ENCODE measurements at places on chromosomes 7 and 10.

GRCh38 chr10:12308736-12309375 is 40.5 kb upstream of the CAMK1D start:
- DNase-seq, result no peak

DNA sequence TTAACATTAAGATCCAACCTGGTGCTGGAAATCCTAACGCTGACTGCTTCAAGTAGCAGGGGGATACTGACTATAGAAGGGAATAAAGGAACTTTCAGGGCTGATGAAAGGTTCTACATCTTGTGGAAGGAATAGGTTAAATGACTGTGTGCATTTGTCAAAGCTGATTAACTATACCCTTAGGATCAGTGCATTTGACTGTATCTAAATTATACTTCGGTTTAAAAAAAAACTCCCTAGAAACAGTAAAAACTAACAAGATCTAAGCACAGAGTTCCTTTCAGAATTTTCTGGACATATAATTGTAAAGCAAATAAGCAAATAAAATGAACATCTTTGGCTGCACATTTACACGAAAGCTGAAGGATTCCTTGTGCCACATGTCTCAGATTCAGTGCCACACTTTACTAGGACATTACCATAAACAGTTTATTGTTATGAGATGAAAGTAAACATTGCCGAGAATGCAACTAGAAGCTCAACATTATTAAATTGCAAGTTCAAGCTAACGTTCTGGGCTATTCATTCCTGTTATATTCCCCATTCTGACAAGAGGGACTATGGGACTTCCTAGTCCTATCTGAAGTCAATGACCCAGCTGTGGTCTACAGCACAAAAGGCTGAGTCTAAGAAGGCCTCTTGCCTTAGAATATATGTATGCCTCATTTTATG is 20.7 kb downstream of the ANK3 start:
- DNase-seq, result no peak

DNA sequence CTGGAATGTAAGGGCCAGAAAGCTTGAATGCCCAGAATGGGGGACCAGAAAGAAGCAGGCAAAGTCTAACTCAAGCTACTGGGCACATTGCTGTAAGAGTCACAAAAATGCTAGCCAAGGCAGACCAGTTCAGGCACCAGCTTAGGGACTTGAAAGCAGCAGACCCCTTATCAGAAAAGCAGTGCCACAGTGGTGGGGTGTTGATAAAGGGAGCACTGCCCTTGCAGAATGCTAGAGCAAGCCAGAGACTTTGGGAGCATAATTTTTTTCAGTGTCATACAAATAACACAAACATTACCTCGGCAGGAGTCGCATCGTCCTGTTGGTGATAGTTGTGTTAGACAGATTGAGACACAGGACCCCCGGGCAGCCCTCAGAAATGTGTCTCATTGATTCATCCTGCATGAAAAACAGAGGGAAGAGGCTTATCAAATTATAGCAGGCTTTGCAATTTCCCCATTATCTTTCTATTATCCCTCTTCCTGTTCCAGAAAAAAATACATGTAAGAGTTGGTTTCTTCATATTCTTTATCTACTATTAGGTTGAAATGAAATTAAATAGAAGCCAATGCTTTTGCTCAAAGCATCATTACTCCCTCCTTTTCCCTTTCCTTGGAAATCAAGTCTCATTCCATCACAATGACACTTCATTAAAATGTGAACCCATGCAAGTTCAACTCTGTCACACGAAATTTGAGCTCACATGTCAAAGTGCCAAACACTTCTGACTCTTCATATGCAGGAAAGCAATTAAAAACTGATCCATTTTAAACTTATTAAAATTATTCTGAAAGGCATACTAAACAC is 13.4 kb downstream of the LRRC17 start:
- DNase-seq, result no peak

DNA sequence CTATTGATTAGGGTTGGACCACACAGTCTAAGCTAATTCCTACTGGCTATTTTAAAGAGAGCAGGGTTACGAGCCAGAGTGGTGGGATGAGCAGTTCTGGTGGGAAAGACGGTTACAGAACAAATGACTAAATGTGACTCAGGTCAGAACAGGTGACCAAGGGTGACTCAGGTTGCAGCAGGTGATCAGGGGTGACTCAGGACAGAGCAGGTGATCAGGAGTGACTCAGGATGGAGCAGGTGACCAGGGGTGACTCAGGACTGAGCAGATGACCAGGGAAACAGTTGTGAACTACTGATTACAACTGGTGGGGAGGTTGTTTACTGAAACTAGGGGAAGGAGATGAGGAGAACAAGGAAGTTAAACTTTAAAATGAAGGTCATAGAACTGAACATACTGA is 366.3 kb downstream of the ABCA13 start:
- no peak for DNase-seq

DNA sequence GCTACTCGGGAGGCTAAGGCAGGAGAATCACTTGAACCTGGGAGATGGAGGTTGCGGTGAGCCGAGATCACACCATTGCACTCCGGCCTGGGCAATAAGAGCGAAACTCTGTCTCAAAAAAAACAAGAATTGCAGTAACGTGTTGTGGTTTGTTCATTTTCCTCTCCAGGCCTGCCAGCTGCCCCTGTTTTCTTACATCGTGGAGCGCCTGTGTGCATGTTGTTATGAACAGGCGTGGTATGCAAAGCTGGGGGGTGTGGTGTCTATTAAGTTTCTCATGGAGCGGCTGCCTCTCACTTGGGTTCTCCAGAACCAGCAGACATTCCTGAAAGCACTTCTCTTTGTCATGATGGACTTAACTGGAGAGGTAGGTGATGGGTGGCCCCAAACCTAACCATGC is 52.1 kb downstream of the TRRAP start:
- no peak for DNase-seq

DNA sequence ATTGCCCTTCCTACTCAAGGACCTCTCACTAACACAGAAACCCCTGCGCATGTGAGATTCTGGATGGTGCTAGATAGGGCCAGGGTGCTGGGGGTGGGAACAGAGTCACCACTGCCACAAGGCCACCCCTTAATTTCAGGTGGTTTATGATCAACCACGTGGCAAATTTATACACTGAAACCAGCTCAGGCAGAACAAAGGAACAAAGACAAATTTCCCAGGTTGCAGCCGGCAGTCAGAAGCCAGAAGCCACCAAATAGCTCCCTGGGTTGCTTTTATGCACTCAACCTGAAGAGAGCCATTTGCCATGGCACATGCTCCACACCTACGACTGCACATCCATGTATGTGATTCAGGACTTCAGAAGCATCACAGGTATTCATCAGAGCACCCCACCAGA is 2.5 kb downstream of the VOPP1 start:
- DNase-seq, result no peak

- no peak for DNase-seq
These were observed 29.3 kb downstream of the RBM48 start for GRCh38 chr7:92557808-92558362.

DNA sequence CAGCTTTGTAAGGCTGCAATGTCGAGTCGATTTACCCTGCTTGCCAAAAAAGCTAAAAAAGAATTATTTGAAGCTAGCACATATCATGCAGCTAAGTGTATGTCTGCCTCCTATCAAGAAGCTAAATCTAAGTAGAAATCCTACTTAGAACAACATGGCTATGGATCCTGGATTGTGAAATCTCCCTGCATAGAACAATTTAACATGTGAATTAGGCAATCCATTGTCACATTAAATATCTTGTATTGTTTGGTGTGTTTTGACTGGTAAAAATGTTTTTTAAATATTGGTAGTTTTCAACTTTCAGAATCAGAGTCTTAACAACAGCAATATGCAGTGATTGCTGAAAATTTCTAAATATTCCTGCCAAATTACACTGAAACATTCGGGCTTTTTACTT is 73.3 kb downstream of the SKIDA1 start:
- no peak for DNase-seq

DNA sequence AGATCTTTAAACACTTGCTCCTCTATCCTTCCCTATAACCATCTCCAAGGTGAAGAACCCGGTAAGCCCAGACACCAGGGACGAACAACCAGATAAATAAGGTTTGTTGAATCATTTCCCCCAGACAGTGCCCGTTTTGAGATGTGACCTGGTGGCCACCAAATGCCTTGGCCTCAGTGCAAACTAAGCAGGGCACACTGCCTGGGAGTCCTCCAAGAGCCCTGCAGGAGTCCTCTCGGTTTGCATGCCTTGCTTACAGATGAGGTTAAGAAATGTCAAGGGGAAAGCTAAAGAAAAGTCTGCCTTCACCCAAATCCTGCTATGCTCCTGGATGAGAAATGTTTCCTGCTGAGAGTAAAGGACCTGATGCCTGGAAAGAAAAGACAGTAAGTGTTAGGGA is 31.6 kb downstream of the SLIT1 start:
- DNase-seq, result no peak

GRCh38 chr10:5890452-5890915 is 441 bp downstream of the FBH1 start:
- peak; percentile 63 for DNase-seq

GRCh38 chr7:69880840-69881239 is 282.6 kb downstream of the AUTS2 start:
- DNase-seq, result no peak

DNA sequence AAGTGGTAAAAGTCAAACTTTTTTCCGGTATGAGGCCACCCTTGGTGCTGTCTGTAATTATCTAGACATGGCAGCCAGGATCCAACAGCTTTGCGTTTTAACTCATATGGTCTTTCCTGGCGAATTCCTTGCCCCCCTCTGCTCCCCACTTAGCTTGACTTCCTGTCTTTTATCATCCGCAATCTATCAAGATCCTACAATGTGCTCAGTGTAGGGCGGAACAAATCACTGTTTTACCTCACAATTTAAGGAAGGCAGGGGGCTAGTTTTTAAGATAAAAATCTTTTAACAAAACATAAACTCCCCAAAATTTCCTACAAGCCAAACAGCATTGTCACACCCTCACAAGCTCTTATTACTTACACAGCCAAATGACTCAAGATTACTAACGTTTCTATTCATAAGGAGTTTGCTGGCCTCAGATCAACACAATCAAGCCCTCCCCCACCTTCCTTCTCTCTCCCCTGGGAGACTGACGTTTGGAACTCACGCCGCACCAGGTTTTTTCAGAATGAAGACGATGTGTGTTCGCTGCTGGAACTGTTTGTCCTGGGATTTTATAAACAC is 1.3 kb upstream of the CDK14 start:
- no peak for DNase-seq

- no peak for DNase-seq
These were observed 74.1 kb downstream of the CRPPA start for GRCh38 chr7:16347066-16347826.

DNA sequence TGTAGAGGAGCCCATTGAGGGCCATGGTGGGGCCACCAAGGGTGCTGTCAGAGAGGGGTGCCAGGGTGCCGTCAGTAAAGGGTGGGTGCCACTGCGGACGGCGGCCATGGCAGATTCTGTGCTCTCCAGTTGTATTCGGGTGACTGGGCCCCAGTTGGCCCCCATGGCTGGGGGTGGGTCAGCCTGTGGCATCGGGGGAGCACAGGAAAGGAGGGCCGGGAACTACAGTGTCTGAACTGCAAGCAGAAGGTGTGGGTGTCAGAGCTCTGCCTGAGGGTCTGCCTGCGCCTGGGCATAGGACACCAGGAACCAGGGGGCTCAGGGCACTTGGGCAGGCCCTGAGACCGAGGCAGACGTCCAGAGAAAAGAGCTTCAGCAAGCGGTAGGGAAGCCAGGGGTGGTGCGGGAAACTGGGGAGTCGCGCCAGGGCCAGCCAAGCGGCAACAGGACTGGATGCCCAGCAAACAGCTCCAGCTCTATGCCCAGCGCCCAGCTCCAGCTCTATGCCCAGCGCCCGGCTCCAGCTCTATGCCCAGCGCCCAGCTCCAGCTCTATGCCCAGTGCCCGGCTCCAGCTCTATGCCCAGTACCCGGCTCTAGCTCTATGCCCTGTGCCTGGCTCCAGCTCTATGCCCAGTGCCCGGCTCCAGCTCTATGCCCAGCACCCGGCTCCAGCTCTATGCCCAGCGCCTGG is 502.3 kb upstream of the FOXK1 start:
- DNase-seq, result peak; percentile 40

- no peak for DNase-seq
These were observed 34.8 kb downstream of the JMJD1C start for GRCh38 chr10:63430999-63431356.

GRCh38 chr10:118546479-118546878 is 49.0 kb downstream of the PRLHR start:
- no peak for DNase-seq

- no peak for DNase-seq
These were observed 133.6 kb downstream of the ATXN7L1 start for GRCh38 chr7:105742787-105743186.

GRCh38 chr7:36346260-36346831 is 43.3 kb upstream of the ANLN start:
- no peak for DNase-seq

GRCh38 chr7:92025260-92025659 is 84.6 kb downstream of the AKAP9 start:
- no peak for DNase-seq

- peak; percentile 50 for DNase-seq
These were observed 18.9 kb downstream of the CAMK2G start for GRCh38 chr10:73855413-73855812.

DNA sequence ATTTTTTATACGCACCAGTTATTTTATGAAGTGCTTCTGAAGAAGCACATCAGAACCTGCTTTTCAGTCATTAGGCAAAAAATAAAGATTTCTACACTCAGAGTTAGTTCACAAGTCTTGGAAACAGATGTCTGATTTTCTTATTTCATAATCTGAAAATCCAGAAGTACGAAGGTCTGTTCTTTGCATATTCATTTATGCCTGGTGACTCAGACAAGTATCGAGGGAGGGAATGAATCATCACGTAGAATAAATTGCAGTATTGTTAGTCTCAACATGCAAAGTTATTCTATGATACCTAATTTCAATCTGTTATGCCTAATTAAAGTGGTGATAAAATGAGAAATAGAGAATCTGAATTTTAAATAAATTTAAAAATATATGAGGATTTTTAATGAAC is 113.6 kb upstream of the SEM1 start:
- DNase-seq, result no peak

DNA sequence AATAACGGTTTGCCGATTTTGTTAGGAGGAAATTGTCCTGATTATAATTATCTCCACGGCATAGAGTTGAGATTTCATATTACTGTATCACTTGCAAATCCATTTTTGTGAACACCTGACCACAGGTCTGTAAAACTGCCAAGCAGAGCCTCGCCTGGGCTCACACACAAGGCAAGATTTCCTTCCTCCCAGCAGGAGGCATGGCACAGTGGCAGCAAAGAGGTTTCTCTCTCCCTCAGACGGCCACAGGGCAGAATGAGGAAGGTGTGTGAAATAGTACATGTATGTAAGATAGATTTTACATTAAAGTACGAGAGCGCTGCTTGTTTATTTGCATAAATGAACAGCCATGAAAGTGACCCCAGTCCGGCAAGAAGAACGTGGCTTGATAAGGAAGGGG is 130.1 kb downstream of the CELF2 start:
- DNase-seq, result no peak

- DNase-seq, result no peak
These were observed 1.2 kb downstream of the CACUL1 start for GRCh38 chr10:118753331-118754228.

All from mucosa of descending colon (tissue), 3 donors.